ENCODE measurements at places on chromosomes 1 and 21.

DNA sequence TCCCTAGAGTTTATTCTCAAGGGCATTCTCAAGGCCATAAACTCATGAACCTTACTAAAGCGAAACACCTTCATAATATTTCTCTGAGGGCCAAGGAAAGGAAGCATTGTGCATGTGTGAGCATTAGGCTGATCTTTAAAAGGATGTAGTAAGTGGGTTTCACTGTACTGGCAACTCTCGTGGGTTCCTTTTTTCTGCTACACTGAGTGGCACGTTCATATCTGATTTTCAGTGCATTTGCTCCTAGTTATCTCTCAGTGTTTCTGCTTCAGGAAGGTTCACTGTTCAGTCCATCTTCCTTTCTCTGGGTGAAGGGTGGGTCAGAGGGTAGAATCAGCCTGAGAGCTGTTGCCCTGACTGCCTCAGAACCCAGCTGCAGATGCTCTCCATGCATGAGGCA is 192.8 kb upstream of the ADGRL2 start:
- DNase-seq: no peak

DNA sequence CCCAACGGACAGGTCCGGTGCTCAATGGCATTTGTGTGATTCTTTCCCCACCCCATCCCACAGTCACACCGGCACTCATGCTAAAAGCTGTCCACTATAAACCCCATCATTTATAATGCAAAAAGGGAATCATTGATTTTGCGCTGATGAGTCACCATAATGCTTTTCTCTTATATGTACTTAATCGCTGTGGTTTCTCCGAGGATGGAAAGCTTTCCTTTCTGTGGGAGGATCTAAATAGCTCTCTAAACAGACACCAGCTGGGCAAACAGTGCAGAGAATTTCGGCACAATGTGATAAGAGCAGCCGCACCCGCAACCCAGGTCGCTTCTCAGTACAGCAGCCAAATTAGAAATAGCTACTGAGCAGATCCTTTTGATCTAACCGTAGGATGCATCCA is 85.6 kb downstream of the SETD4 start:
- peak; percentile 69 for DNase-seq

- no peak for DNase-seq
These were observed 782 bp upstream of the SDE2 start for GRCh38 chr1:225999912-226000337.

GRCh38 chr1:17933501-17933900 is 174.1 kb upstream of the IGSF21 start:
- no peak for DNase-seq

DNA sequence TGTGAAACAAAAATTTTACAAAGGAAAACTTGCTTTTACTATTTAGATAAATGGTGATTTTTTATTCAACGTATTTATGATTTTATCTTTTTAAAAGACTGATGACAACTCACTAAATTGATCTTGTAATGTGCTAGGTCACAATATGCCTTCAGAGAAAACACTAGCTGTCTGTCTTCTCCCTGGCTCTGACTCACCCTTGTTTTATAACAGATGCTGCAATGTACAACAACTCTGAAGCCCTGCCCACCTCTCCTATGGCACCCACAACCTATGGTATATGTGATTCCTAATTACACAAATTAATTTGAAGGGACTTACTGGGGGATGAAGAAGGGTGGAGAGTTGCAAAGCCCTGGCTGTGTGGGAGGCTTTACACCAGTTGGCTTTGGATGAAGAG is 24.7 kb upstream of the HSD17B7 start:
- no peak for DNase-seq

GRCh38 chr1:198122693-198123092 is 34.1 kb upstream of the NEK7 start:
- DNase-seq: no peak

GRCh38 chr1:199877526-199878384 is 149.8 kb upstream of the NR5A2 start:
- DNase-seq: no peak

DNA sequence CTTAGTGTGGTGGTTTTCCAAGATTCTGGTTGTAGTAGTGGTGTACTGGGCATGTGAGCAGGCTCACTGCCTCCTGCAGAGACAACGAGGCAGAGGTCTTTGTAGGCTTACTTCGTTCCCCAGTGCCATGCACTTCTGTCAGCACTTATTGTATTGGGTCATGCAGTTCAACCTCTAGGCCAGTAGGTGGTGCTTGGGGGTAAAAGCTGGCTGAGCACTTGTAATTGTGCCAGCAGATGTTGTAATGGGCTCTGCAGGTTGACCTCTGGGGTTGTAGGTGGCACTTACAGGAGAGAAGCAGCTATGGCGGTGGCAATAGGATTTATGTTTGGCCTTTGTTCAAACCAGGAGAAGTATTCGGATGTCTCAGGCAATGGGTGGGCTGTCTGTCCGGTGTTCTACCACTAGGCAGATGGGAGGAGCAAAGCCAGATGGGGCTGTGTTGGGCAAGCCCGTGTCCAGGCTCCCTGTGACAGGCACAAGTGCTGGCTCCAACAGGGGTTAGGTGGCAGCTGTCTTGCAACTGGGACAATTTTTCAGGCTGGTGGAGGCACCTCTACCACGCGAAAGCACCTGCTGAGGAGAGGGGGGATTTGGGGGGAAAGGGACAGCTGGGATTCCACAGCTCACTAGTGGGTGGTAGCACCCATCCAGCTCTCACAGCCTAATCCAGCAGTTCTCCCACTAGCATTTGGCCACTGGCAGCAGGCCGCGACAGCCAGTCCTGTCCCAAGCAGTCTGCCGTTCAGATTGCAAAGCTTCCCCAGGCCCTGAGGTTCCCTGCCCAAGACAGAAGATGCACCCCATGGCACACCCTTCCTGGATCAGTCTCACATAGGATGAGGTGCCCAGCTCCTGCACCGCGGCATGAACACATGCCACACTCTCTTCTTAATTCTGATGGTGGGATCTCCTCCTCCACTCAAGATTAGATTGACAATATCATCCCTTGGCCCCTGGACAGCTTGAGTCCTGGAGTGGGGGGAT is 274.5 kb downstream of the CTH start:
- peak; percentile 29 for DNase-seq

DNA sequence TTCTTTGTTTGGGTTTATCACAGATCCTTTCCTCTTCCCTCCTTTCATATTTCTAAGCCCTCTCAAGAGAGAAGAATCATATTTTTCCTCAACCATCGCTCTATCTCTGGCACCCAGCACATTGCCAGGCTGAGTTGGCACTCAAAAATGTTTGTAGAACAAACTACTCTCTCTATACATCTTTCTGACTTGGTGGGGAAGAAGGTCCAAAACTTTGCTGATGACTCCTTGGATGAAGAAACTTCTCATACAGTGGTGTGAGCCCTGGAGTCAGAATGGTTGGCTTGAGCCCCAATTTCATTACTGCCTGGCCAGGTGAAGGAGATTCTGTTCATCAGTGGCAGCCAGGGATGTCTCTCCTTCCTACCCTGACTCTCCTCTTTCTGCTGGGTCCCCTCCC is 11.9 kb downstream of the ALX3 start:
- no peak for DNase-seq

- DNase-seq: no peak
These were observed 175.4 kb upstream of the IGSF21 start for GRCh38 chr1:17932164-17932563.
